Fibroblast of the aortic adventitia (primary cell): ENCODE measurements at places on chromosomes 6 and 20. TPM values are rescaled to one million over a fixed set of nuclear protein-coding genes. Genes with fewer than 3 reads are reported as not detected.

LGSN gene
- not detected in 2 replicates for total RNA-seq

TSBP1 gene
- not detected in 2 replicates for total RNA-seq

GRCh38 chr6:163712566-163712961, 298.0 kb downstream of the QKI start:
- no peak for DNase-seq

- DNase-seq, result no peak
These were observed 13.2 kb downstream of the PI16 start for GRCh38 chr6:36967757-36968156.

- no peak for DNase-seq
These were observed 282.8 kb downstream of the RNGTT start for GRCh38 chr6:88680654-88681053.

DNA sequence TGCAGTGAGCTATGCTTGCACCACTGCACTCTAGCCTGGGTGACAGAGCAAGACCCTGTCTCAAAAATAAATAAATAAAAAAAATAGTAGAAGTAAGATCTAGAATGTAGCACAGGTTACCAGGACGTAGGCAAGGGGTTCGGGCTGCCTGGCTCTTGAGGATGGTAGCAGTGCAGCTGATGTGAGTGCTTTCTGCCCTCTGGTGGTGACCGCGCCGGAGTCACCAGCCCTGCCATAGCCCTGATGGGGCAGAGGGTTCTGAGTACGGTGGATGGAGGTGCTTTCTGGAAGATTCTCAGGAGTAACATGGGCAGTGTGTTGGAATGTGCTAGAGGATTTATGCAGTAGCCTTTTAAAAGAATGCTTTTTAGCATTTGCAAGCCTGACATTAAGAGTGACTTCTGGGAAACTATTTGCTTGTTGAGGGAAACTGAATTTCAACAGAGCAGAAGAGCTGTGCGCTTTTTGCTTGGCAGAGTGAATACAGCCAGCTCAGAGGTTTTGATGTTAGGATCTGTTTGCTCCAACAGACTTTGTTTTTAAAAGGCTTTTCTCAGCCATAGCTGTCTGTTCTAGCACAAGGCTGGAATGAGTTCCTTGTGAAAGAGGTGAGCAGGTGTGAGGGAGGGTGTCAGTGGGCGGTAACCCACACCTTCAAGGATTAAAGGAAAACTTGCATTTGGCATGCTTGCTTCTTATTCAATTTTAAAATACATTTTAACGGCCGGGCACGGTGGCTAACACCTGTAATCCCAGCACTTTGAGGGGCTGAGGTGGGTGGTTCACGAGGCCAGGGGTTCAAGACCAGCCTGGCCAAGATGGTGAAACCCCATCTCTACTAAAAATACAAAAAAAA, 65.9 kb downstream of the PTPN1 start:
- DNase-seq, result peak; percentile 59

GRCh38 chr20:62627901-62628612, 14.2 kb upstream of the SLCO4A1 start:
- DNase-seq, result peak; percentile 12

DNA sequence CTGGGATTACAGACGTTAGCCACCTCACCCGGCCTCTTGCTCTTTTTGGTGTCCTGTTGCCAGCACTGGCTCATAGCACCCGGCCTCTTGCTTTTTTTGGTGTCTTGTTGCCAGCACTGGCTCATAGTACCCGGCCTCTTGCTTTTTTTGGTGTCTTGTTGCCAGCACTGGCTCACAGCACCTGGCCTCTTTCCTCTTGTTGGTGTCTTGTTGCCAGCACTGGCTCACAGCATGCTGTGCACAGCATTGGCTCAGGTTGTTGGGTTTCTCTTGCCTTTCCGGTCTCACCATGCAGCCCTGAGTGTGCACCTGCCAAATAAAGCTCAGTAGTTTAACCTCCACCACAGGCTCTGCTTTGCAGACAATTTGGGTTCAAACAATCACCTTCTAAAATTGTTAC, 208.2 kb downstream of the THBS2 start:
- DNase-seq, result peak; percentile 61

DNA sequence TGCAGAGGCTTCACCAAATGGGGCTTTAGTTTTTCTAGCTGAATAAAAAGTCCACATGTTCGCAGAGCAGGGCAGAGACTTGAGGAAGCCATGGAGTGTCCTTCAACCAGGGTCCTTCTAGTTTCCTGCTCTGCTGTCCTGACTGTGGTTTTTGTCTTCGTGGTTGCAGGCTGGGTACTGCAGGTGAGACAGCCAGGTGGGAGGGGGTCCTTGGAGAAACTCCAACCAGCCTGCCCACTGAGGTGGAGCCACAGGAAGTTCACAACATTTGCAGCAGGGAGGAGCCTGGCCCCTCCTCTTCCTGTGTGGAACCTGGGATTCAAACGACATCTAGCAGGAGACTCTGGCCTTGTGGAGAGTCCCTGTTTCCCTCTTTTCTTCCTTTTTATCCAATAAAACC, 68.8 kb upstream of the MYLIP start:
- no peak for DNase-seq

GRCh38 chr6:117840541-117840983, 66.5 kb upstream of the SLC35F1 start:
- DNase-seq, result peak; percentile 36

- DNase-seq, result peak; percentile 22
These were observed 94.1 kb downstream of the CDH22 start for GRCh38 chr20:46213946-46214823.

- DNase-seq, result no peak
These were observed 224.9 kb downstream of the PHACTR1 start for GRCh38 chr6:12941422-12941821.

DNA sequence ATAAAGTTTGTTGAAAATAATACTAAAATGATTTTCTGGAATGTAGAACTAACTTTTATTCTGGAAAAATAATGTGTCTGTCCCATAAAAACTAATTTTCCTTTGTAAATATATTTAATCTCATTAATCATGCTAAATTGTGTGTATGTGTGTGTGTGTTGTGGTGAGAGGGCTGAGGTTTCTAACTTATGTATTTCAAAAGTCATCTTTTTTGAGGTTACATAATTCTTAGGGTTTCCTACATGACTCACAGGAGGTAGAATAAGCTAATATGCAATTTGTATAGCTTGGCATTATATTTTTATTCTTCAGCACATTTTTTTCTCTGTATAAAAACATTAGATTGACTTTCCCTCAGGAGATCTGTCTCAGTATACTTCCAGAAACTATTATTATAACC, 64.1 kb upstream of the CLVS2 start:
- no peak for DNase-seq

DNA sequence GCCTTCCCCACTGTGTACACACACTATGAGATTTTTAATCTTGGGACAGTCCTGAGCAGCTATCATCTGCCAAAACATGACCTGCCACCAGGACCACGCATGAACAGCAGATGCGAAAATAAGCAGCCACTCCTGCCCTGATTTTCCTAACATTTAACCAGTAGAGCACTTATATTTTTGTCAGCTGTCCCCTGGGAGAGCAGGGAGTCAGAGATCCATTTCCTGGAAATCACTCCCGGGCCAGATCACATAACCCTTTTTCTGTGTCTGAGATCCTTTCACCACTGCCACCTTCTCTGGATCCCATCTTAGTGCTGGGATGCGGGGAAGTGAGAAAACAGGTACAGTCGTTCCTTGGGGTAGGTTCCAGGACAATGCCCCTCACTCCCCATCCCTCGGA, 5.7 kb downstream of the SDCBP2 start:
- no peak for DNase-seq

GRCh38 chr6:133983099-133983939, 30.3 kb downstream of the TBPL1 start:
- DNase-seq, result peak; percentile 47

- DNase-seq, result no peak
These were observed 11.1 kb downstream of the HEBP2 start for GRCh38 chr6:138415125-138415524.

- no peak for DNase-seq
These were observed 428.5 kb downstream of the CD83 start for GRCh38 chr6:14546036-14546435.

- no peak for DNase-seq
These were observed 3.4 kb upstream of the MAFB start for GRCh38 chr20:40692240-40693011.

- DNase-seq, result peak; percentile 54
These were observed 54.1 kb downstream of the CDS2 start for GRCh38 chr20:5180933-5181332.

- no peak for DNase-seq
These were observed 69.1 kb downstream of the FIG4 start for GRCh38 chr6:109760208-109760607.

GRCh38 chr6:7249391-7249790, 63.6 kb downstream of the SSR1 start:
- no peak for DNase-seq
